ENCODE measurements at places on chromosomes 6 and 20.

- DNase-seq, result peak; percentile 63
These were observed 6.6 kb upstream of the GUCA1A start for GRCh38 chr6:42166444-42167141.

DNA sequence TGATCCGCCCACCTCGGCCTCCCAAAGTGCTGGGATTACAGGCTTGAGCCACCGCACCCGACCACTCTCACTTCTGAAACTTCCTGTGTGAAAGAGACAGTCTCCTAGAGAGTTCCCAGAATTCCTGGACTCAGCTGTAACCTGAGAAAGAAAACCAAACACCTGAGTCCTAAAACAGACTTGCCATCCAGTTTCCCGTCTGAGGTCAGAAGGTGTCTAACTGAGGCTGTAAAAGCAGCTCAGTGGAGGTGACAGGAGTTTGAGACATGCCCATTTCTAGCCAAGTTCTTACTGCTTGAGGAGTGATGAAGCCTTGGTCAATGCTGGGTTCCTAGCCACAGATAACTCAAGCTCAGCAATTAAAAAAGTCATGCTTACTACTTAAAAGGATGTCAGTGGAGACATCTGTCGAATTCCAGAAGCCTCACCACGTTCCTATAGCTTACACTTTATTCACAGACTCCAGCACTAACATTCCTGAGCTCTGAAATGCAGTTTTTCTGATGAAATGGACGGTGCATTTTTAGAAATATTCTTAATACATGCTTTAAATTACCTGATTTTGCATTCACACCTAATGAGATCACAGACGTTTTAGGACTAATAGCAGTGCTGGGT lies 6.1 kb downstream of the UQCC2 start:
- peak; percentile 72 for DNase-seq

DNA sequence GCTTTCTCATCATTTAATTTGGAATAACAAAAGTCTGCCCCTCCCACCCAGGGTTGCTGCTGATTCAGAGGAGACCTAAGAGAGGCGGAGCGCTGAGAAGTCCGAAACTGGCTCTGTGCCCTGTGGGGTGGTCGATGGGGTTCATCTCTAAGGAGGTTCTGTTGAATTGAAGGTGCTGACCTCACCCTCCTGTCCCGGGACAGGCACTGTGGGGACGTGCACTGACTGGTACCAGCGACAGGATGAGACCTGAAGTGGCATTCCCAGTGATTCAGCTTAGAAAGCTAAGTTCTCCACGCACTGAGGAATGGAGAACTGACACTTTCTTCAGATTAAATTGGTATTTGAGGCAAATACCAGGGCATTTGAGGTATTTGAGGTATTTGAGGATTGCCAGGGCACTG lies 1.3 kb downstream of the GUCA1B start:
- peak; percentile 17 for DNase-seq

DNA sequence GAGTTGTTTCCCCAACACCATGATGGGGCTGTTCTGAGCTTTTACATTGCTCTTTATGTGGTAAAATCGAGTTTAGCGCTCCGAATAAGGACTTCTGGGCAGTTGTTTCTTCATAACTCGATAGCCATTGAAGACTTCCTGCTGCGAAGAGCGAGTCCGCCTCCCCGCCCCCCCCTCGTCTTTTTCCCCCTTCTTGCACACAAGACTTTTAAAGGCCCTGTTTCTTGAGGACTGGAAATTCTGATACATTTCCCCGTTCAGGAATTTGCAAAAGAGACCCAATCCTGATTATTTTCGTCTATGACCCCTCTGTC lies 1.5 kb upstream of the CITED2 start:
- no peak for DNase-seq

- no peak for DNase-seq
These were observed 264.7 kb downstream of the DLL1 start for GRCh38 chr6:170025935-170026750.

DNA sequence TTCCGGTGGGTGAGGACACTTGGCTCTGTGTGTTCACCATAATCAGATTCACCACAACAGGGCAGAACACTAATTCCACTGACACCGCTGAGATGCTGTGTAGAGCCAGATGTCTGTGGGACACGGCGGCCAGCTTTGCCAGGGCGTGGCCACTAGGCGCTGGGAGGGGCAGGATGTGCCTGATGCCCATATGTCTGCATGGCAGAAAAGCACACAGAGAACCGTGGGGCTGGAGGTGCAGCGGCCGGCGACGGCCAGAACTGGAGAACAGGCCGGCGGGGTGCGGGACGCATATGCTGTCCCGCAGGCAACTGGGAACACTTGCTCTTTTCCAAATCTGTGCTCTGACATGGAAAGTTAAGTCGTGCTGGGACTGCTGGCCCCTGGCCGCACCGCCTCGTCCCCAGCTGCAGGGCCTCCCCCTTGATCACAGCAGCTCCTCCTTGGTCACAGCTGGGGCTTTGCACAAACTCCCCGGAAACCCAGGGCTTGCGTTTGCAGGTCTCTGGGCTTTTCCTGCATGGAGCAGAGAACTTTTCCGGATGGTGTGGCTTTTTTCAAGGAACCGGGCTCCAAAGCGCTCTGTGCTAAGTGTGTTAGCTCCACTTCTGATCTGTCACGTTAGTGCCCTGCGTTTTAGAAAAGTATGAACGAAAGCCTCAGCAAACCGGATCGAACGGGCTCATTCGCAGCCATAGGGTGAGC lies 31.1 kb downstream of the NTSR1 start:
- DNase-seq, result no peak

DNA sequence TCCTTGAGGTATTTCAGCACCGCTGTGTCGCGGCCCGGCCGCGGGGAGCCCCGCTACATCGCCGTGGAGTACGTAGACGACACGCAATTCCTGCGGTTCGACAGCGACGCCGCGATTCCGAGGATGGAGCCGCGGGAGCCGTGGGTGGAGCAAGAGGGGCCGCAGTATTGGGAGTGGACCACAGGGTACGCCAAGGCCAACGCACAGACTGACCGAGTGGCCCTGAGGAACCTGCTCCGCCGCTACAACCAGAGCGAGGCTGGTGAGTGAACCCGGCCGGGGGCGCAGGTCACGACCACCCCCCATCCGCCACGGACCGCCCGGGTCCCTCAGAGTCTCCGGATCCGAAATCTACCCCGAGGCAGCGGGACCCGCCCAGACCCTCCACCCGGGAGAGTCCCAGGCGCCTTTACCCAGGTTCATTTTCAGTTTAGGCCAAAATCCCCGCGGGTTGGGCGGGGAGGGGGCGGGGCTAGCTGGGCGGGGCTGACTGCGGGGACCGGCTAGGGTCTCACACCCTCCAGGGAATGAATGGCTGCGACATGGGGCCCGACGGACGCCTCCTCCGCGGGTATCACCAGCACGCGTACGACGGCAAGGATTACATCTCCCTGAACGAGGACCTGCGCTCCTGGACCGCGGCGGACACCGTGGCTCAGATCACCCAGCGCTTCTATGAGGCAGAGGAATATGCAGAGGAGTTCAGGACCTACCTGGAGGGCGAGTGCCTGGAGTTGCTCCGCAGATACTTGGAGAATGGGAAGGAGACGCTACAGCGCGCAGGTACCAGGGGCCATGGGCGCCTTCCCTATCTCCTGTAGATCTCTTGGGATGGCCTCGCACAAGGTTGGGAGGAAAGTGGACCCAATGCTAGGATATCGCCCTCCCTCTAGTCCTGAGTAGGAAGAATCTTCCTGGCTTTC lies 693 bp downstream of the HLA-F start:
- no peak for DNase-seq

GRCh38 chr6:168225471-168225911 lies 94.1 kb downstream of the DACT2 start:
- DNase-seq, result peak; percentile 3

- DNase-seq, result no peak
These were observed 4.0 kb downstream of the DLK2 start for GRCh38 chr6:43451348-43451747.

- DNase-seq, result peak; percentile 78
These were observed 8.9 kb upstream of the UBE2V1 start for GRCh38 chr20:50121858-50122271.

DNA sequence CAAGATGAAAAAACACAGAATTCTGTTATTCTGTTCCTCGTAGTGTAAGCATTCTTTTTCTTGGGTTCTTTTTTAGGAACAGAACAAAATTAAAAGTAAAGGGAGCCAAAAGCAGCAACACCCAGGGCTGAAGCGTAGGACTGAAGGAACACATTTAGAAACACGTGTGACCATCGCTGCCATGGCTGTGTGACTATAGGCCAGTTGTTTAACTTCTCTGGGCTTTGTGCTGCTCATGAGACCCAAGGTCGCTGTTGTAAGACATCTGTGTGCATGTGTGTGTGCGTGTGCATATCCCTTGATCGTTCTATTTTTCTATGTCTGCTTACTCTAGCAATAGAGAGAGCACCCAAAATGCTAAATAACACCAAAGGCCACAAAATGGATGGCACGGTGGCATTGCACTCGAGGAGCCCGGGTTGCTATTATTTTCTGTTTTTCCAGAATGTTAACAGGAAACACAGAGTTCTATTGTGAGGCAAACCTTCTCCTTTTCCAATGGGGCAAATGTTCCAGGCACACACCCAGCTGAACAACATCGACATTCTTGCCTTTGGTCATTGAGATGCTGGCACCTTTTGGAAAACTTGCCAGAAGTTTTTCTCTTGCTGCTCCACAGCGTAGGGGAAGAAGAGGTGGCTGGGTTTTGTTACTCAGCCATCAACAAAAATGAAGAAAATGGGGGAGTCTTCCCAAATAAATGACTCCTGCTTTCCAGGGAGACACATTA lies 267.8 kb upstream of the ECI2 start:
- no peak for DNase-seq

- no peak for DNase-seq
These were observed 90.4 kb upstream of the HIVEP1 start for GRCh38 chr6:11921751-11922150.

DNA sequence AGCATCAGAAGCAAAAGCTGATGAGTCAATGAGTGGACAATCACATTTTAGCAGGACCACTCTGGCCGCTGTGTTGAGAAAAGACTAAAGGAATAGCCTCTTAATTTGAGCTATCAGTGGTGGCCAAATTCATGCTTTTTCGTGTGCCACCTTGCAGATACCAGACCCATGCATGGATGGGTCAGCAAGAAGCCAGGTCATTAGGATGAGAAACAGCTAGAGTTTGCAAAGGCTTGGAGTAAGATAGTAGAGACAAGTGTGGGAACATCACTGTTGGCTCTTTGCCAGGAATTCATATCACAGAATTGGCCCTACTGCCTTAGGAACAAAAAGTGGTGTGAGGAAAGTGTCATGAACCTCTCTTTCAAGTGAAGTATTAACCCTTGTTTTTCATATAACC lies 25.5 kb downstream of the MRAP2 start:
- DNase-seq, result no peak

GRCh38 chr6:13573669-13574110 lies 711 bp upstream of the SIRT5 start:
- DNase-seq, result peak; percentile 48

DNA sequence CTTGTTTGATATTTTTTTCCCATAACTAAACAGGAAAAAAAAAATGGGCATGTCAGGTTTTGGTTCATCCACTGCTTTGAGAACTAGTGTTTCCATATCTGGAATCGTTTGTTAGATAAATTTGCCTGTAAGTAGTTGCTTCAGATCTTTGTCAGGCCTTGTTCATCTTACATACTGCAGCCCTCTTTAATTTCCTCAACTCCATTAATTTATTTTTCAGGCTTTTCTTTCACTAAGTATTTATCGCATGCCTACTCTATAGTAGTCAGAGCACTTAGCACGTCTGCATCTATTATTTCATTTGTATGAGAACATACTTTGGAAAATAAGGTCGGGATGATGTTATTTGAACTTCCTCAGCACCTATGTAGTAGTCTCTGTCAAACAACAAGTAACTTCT lies 80.9 kb downstream of the CAP2 start:
- no peak for DNase-seq

DNA sequence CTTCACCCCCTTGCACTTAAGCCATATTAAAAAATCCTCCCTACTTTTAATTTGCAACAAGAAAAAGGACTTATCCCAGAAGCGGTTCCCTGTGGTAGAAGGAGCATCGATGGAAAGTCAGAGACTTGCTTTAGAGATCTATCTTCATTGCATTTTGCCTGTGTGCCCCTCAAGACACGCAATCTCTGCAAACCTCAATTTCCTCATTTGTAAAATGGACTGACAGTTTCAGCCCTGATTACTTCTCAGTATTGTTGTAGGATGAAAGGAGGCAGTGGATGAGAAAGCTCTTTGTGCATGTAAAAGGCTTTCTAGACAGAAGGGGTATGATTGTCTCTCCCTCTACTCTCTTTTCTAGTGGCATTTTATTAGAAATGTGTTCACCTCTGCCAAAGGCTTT lies 410.2 kb downstream of the CDC5L start:
- no peak for DNase-seq

- DNase-seq, result peak; percentile 88
These were observed 138.4 kb upstream of the TNFAIP3 start for GRCh38 chr6:137728386-137729349.

- no peak for DNase-seq
These were observed 38.0 kb upstream of the HSF2 start for GRCh38 chr6:122361314-122361979.

- no peak for DNase-seq
These were observed 3.7 kb downstream of the KCNK5 start for GRCh38 chr6:39225543-39225942.

Measured in fibroblast of skin of right biceps (primary cell).